ENCODE measurements at places on chromosomes 6 and 20. TPM values are rescaled to one million over a fixed set of nuclear protein-coding genes. Genes with fewer than 3 reads are reported as not detected.

Gene RIPOR2
- total RNA-seq = 2.1 TPM

Gene SPATA25
- 4.2 TPM for total RNA-seq

DNA sequence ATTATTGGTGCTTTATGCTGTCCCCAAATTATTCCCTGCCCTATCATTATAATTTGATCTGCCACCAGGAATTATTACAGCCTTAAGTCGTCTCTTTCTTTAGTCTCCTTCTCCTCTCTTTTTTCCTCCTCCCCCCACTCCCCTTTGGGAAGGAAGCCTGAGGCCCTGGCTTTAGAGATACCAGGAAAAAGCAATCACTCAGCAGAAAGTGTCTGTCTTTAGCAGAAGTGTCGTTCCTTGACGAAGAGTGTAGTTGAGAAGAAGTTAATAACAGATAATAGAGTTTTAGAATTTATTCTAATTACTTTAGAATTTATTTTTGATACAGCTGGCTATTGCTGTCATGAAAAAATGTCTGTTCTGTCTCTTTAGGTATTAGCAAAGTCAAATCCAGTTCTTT lies 16.5 kb downstream of the LIN28B start:
- no peak overlapping the region for H3K27ac ChIP-seq
- H3K4me3 ChIP-seq = no peak overlapping the region
- peaks cover 23% of the 10 kb centered on the region for H3K4me1 ChIP-seq
- H3K36me3 ChIP-seq = peaks cover 10% of the 10 kb centered on the region

Gene ZC2HC1B
- not detected for total RNA-seq

Gene BPIFB6
- not detected for total RNA-seq

DNA sequence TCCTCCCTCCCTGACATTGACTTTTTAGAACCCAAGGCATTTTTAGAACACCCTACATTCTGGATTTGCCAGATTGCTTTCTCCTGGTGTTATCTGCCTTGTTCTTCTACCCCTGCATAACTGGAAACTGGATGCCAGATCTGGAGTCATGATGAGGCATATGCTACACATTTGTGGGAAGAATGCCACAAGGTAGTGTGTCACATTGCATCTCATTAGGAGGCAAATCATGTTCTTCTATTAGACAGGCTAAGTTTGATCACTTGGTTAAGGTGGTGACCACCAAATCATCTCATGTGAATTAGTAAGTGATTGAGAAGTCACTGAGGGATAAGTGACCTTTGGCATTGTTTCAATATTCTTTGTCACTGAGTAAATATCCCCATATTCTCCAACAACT lies 12.9 kb upstream of the NKX2-2 start:
- H3K4me3 ChIP-seq = no peak overlapping the region
- H3K27me3 ChIP-seq = peaks cover 87% of the 10 kb centered on the region
- no peaks in the 10 kb centered on the region for H3K36me3 ChIP-seq
- no peaks in the 10 kb centered on the region for H3K4me1 ChIP-seq
